ENCODE measurements at places on chromosomes 16 and 17. TPM values are rescaled to one million over a fixed set of nuclear protein-coding genes. Genes with fewer than 3 reads are reported as not detected.

Gene GLP2R
- total RNA-seq: not detected

DNA sequence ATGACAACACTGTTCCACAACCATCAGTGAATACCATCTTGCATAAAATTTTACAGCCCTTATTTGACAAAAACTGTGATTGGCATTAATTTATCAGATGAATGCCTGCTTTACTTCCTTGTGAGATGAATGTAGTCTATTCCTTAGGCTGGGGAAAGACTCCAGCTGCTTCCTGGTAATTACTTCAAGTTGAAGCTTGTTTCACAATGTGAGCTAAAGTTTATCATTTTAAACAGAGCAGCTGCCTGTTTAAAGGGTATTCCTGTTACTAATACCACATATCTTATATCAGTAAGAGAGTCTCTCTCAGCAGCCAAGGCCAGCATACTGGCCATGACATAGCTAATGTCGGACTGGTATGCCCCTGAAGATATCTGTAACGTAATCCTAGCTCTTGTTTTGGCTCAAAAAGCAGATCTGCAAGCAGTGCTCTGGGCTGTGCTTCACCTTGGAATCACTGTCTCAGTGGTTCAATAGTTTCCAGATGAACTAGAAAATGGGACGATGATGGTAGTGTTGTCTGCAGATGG, 13.2 kb upstream of the ARL2BP start:
- no peak for DNase-seq

Gene CCL2
- 42.9 TPM for total RNA-seq

Gene KRT27
- not detected for total RNA-seq

GRCh38 chr17:42629411-42630009, 20.0 kb downstream of the TUBG1 start:
- no peak for DNase-seq

DNA sequence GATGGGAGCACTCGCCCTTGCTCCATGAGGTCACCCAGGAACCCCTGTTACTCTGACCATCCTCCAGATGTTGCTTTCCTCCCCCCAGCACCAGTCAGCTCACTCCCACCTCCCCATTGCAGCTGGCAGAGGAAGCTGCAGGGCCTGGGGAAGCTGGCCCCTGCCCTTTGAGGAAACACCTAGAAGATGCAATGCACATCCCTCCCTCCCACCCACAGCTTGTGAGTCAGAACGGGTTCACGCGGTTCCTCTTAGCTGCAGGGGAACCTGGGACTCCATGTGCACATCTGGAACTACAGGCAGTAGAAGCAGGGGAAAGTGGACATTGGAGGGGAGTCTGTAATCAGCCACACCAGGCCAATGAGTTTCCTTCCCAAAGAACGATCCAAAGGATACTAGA, 96.9 kb downstream of the KATNIP start:
- DNase-seq: peak; percentile 8

Gene ZC3H18
- 7.9 TPM for total RNA-seq

DNA sequence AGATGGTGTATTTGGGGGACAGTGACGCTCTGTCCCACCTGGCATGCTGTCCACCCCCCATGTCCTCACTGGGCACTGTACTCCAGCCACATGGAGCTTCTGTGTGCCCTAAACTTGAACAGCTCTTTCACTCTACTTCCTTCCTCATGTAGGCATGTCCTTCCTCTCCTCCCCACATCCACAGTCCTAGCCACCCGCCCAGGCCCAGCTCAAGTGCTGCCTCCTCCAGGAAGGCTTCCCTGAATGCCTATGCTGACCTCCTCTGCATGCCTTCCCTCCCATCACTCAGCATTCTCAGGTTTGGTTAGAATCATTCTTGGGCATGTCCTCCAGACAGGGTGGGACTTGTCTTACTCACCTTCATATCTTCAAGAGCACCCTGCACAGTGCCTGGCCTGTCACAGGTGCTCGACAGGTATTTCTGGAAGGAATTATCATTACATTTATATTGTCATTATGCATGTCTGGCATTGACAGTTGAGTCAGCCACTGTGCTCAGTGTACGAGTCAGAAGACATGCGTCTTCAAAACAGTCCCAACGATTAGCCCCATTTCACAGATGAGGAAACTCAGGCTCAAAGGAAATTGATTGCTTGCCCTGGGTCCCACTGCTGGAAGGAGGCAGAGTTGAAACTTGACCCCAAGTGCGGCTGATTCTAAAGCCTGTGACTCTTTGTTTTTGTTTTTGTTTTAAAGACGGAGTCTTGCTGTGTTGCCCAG, 42.1 kb upstream of the TOB1 start:
- DNase-seq: no peak

- DNase-seq: no peak
These were observed 7.3 kb downstream of the SLC52A1 start for GRCh38 chr17:5027916-5028315.

DNA sequence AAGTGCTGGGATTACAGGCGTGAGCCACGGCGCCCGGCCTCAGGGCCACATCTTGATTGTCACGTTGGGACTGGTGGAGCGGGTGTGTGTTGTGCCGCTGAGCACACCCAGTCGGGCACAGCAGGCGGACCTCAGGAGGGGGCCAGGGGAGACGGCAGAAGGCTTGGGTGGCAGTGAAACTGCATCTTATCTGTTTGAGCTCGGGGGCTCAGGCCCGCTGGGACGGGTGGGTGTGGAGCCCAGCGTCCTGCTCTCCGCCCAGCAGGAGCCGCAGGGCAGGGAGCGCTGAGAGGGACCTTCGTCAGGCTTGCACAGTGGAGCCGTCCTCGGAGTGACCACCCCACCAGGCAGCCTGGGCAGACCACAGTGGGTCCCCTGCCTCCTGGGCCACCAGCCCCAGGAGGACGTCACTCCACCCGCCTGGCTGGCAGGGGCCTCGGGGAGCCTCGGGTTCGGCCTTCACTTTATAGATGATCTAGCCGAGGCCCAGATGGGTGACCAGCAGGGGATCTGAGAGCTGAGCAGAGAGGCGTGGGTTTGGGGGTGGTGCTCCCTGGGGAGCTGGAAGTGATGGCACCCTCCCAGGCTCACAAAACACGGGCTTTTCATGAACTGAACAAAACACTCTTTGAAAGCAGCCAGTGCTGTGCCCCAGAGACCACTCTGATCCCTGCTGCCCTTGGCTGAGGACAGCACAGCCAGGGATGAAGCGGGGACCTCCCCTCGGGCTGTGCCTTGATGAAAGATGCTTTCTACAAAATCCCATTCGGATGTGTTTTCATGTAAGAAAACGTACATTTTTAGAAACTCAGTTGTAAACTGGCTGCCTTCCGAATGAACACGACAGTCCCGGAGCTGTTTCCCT, 181.1 kb downstream of the SEC14L1 start:
- no peak for DNase-seq

GRCh38 chr17:51015145-51015558, 105.5 kb downstream of the SPAG9 start:
- peak; percentile 78 for DNase-seq

DNA sequence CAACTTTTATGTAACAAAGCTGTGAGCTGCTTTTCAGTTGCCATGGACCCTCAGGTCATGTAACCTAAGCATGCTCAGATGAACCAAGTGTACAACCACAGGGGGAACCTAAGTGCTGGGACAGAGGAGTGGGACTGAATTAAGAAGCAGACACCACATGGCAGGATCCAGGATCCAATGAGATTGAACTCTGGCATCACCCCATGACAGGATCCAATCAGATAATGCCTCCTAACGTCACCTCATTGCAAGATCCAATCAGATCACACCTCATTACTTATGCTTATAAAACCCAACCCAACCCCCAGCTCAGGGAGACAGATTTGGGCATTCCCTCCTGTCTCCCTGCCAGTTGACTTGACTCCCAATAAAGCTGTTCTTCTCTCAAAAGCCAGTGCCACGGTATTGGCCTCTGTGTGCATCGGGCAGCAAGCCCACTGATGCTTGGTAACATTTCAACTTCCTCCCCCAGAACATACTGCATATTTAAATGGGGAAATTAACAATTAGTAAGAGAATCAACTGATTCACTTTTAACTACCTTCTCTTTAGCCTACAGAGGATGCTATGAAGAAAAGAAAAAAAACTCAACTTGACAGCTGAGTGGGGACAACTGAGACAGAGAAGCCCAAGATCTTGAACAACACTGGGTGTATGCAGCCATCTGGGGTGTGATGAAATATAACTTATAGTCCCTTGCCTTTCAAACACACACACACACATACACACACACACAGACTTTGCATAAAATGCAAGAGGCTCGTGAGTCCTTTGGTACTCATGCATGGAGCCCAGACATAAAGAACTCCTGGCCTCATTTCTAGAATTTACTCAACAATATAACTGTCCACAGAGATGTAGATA, 148.4 kb downstream of the SLC39A11 start:
- DNase-seq: no peak

Gene HS3ST2
- not detected for total RNA-seq

Gene FBXW10
- total RNA-seq: under 0.01 TPM

DNA sequence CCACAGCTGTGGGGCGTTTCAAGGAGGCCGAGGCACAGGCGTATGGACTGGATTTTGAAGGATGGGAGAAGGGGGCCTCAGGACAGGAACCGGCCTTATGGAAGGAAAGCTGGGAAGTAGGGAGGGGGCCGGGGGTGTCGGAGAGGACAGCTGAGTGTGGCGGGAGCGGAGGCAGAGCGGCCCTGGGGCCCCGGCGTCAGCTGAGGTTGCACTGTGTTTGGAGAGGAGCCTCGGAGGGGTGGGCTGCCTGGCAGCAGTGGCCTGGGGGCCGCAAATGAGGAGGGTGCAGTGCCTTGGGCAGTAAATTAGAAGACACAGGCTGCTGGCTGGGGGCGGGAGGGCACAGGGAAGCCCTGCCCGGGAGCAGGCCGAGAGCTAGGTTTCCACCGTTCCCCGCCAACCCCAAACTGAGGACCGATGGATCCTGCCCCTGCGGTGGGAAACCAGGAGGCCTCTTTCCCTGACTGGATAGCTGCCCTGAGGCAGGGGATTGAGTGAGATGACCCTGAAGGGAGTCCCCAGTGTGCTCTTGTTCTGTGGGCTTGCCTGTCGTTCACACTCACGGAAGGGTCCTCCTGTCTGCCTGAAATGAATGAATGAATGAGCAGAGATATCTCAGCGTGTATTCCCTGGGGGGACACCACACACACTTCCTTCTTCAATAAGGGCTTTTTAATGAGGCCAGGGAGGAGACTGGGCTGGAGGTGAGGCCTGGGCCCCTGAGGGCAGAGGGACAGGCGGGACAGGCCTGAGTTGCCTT, 18.4 kb downstream of the FOXJ1 start:
- DNase-seq: no peak

GRCh38 chr16:86430814-86431213, 79.5 kb upstream of the FOXF1 start:
- no peak for DNase-seq

GRCh38 chr17:36602030-36602748, 806 bp downstream of the MRM1 start:
- peak; percentile 17 for DNase-seq

DNA sequence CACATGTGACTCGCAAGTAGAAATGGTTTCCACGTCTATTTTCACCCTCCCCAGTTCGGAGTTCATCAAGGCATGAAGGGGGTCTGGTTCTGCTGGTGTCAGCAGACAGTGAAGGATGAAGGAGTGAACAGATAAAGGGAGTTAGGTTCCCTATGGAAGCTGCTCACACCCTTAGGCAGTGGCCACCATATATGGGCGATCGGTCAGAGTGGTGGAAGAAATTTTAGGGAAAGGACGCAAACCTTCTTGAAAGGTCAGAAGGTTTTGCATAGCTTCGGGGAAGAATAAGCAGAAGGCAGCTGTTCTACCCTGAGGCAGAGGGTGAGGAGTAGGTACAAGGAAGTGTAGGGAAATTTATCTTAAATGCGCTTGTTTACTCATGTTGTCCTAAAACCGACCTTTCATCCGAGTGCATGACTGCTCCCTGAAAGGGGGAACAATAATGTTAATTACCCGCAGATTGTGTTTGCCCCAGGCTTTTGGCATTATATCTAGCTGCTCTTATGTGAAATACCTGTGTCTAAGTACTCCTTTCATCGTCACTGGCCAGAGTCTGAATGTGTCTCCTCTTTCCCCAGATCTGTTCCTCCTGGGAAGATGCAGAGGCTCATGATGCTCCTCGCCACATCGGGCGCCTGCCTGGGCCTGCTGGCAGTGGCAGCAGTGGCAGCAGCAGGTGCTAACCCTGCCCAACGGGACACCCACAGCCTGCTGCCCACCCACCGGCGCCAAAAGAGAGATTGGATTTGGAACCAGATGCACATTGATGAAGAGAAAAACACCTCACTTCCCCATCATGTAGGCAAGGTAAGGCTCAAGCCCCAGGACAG, 12.5 kb downstream of the CDH5 start:
- DNase-seq: no peak

Gene RND2
- total RNA-seq: 0.99 TPM

DNA sequence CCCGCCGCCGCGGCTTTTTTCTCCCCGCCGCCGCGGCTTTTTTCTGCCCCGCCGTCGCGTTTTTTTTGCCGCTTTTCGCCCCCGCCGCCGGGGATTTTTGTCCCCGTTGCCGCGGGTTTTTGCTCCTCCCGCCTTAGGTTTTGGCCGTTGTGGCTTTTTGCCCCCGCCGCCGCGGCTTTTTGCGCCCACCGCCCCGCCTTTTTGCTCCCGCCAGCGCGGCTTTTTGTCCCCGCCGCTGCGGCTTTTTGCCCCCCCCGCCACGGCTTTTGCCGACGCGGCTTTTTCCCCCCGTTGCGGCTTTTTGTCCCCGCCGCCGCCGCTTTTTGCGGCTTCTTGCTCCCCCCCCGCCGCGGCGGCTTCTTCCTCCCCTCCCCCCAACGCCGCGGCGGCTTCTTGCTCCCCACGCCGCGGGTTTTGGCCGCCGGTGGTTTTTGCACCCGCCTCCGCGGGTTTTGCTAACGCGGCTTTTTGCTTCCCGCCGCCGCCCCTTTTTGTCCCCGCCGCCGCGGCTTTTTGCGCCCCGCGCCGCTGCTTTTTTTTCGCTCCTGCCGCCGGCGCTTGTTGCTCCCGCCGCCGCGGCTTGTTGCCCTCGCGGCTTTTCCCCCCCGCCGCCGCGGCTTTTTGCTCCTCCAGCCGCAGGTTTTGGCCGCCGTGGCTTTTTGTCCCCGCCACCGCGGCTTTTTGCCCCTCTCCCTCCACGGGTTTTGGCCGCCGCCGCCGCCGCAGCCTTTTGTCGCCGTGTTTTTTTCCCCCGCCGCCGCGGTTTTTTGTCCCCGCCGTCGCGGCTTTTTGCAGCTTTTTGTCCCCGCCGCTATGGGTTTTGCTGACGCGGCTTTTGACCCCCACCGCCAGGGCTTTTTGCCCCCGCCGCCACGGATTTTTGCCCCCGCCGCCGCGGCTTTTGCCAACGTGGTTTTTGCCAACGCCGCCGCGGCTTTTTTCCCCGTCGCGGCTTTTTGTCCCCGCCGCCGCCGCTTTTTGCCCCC, 150.3 kb downstream of the KCNJ18 start:
- DNase-seq: no peak

GRCh38 chr17:9054126-9054975, 33.0 kb downstream of the NTN1 start:
- DNase-seq: no peak

Gene SUMO2
- 122 TPM for total RNA-seq
